ENCODE measurements at places on chromosomes 2 and 18. TPM values are rescaled to one million over a fixed set of nuclear protein-coding genes. Genes with fewer than 3 reads are reported as not detected.

Gene SUMO1
- total RNA-seq = 106 TPM

Gene UPP2
- total RNA-seq = not detected

Gene RAD51AP2
- total RNA-seq = not detected

Gene MPHOSPH10
- total RNA-seq = 10.6 TPM

Gene TFPI
- 1,528 TPM for total RNA-seq

Gene SERPINE2
- total RNA-seq = 1.8 TPM

Gene TRIM43
- not detected for total RNA-seq

Gene KCMF1
- 60.2 TPM for total RNA-seq

Gene GORASP2
- total RNA-seq = 28.3 TPM

Gene SOS1
- total RNA-seq = 7.3 TPM

Gene LRRC30
- not detected for total RNA-seq

Gene LCT
- total RNA-seq = not detected

Gene MAP3K19
- not detected for total RNA-seq

Gene DCAF17
- total RNA-seq = 12.5 TPM

Gene PRSS56
- total RNA-seq = not detected

Gene GULP1
- 2.6 TPM for total RNA-seq

Gene PTMA
- 977 TPM for total RNA-seq

- no peak for DNase-seq
Measured at GRCh38 chr2:44680983-44681531, 260.4 kb upstream of the SIX3 start.

DNA sequence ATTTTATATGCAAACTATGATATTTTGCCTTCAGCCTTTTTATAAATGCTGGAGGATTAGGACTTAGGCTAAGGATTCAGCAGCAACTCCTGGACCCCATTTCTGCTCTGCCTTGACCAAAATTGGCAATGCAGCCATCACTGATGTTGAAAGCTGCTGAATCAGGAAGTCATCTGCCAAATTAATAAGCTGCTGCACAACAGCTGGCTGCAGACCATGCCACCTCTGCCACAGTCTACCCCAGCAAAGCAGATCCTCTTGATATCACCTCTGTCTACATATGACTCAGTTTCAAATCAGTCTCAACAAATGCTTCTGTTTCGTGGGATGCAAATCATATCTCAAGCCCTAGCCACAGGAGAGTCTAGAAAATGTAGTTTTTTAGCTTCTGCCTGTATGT, 7.1 kb upstream of the SOS1 start:
- no peak for DNase-seq

DNA sequence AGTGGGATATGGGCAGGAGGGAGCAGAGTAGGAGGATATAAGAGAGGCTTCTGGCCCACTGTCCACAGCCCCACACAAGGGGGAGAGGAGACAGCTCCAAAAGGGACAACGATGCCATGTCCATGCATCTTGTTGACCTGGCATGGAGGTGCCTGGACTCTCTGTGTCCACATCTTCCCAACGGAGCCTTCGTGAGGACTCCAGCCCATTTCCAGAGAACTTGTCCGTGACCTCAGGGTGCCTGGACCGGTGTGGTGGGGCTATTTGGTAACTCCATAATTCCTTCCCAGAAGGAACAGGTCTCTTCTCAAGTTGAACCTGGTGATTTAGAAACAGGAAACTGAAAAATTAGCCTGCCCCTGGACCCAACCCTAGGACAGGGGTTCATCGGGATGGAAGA, 133.9 kb downstream of the CYP26B1 start:
- DNase-seq = no peak

DNA sequence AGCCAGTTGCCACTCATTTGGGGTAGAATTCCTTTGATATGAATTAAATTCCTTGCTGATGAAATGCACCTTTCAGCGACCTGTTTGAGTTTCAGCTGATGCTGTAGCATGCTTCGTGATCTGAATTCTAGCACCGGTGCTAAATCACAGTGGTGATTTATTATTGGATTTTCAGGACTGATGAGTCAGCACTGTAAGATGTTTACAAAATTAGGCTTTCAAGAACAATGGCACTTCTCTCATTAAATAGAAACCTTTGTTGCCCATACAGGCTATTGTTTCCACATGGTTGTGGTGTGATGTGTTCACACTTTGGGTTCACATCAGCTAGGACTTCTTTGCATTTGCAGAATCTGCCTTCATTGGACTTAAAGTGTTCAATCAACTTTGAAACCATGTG, 687.7 kb downstream of the ARHGAP15 start:
- no peak for DNase-seq

- no peak for DNase-seq
Measured at GRCh38 chr2:190158798-190159434, 96.4 kb upstream of the MSTN start.

DNA sequence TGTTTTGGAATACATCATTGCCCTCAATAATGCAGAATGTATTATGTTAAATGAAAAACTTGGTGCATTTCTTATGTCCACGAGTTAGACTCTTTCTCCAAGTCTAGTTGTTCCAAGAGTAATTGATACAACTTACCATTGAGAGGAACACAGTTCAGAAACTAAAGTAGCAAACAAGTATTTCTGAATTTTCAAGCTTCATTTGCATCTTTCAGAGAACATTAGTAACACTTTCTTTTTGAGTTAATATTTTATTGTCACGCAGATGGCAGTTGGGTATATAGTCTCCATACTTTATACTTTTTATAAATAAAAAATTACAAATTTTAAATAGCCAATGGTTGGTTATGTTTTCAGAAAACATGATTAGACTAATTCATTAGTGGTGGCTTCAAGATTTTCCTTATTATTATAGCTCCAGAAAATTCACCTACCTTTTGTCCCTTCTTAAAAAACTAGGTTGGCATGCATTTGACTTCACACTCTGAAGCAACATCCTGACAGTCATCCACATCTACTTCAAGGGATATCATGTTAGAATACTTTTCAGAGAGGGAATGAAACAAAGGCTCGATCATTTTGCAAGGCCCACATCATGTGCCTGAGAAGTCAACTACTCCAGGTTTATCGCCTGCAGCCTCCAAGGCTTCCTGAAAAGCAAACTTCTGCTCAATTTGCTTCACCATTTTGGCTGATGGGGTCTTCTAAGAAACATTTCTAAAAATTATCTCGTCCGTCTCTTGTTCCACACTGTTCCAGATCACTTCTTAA, 29.9 kb downstream of the LYPD6B start:
- DNase-seq = no peak

- peak; percentile 11 for DNase-seq
Measured at GRCh38 chr2:113910110-113910717, 20.3 kb downstream of the ACTR3 start.

GRCh38 chr2:4134551-4135550, 431.5 kb downstream of the DCDC2C start:
- no peak for DNase-seq

GRCh38 chr18:13370995-13371625, 152.6 kb downstream of the LDLRAD4 start:
- DNase-seq = no peak

DNA sequence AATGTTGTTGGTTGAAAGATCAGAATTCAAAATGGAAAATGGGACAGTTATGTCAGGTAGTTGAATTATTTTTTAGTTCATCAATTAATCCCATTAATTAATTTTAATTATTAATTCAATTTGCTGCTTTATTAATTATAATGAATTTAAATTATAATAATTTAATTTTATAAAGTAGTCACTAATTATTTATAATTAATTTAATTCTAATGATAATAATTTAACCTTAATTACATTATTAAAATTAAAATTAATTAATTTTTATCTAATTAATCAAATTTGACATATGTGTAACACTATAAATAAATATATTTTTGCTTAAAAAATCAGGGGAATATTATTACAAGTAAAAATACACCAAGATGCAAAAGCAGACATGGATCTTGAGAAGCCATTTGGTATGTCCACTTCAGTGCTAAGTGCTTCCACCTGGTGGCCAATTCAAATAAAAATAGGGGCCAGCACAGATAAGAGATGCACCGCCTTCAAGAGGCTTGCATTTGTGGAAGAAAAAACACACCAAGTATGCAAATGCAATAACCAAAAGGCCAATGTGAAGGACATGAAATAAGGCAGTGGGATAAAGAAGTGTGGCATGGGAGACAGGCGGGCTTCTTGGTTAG, 73.2 kb downstream of the MBP start:
- no peak for DNase-seq

DNA sequence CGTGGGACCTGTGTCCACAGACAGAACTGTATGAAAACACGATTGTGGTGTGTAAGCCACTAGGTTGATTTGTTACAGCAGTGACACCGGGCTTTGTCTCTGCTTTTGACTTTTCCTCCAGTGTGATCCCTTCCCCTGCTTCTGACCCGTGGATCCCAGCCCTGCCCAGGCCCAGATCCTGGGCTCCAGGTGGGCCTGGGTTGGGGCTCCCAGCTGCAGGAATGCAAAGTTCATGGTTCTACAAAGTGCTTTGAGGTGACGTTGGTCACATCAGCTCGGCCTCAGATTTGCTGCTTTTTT, 26.8 kb downstream of the HPCAL1 start:
- no peak for DNase-seq

GRCh38 chr18:45976566-45976965, 9.4 kb upstream of the EPG5 start:
- no peak for DNase-seq

DNA sequence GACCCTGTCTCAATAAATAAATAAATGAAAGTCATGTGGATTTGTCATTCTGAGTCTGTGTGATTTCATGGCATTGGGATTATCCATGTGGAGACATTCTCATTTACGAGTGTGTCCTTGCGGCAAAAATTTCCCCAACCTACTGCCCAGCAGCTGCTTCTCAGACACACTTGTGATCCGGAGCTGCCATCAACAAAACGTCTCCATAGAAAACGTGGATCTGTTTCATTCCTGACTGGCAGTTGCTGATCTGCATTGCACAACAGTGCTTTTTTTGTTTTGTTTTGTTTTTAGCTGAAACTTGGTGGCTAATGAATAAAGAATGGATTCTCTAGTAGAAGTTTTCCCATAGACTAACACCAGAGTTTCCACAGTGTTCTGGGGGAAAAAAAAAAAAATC, 74.7 kb downstream of the TGIF1 start:
- DNase-seq = no peak

- no peak for DNase-seq
Measured at GRCh38 chr2:22035361-22035830, 911.6 kb downstream of the TDRD15 start.

DNA sequence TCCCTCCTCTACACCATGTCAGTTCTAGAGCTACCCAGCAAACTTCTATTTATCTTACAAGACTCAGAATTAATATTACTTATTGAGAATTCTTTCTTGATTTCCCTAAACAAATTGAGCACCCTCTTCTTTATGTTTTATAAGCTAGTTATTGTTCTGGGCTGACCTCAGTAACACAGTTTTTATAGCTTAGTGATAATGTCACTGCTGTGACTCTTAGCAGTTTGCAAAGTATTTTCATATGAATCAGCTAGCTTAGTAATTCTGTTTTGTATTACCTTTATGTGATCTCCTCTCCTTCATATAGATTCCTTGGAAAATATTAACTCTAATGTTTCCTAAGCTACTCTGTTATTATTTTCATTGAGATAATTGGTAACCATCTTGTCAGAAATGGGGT, 114.9 kb downstream of the PMS1 start:
- DNase-seq = no peak

DNA sequence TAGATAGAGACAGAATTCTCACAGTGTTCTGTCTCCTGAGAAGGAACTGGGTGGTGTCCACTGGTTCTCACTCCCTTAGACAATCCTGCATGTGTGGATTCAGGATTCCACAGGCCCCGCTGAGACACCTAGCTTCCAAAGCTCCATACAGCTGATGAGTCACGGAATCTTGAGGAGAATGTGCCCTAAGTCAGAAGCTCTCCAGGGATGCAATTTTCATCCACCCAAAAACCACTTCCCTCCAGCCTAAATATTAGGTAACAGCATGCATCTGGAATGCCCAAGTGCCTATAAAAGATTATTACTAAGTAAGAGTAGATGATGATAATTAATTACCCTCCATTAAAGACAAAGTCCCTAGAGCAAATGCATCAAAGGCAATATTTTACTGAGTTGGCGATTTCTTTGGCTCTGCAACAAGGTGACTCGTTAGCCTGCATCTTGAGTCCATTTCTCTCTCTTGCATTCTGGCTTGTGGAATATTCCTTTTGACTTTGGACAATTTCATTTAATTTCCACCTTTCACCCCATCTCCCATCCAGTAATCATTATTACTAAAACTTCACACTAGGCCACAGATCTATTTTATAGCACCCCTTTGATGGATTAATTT, 475.1 kb downstream of the TNS1 start:
- DNase-seq = no peak

- DNase-seq = peak; percentile 93
Measured at GRCh38 chr2:46350029-46350689, 53.0 kb downstream of the EPAS1 start.

DNA sequence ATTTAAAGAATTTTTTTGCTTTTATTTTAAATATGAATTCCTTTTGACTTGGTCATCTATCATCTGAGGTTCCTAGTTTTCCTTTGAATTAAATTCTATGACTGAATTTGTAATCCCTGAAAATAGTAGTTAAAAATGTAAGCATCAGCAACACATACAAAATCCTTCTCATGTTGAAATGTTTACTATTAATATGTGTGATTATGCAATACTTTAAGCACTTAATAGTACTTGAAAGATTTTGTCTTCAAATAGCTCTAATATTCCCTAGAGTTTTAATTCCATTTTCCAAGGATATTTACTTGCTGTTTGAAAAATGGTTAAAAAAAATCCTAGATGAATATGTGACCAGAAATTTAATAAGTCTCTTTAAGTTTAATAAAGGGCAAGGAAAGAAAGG, 26.6 kb upstream of the SPATS2L start:
- no peak for DNase-seq

- DNase-seq = no peak
Measured at GRCh38 chr18:49921318-49921985, 108.1 kb upstream of the ACAA2 start.

GRCh38 chr2:210558708-210559107, 2.3 kb downstream of the CPS1 start:
- no peak for DNase-seq

DNA sequence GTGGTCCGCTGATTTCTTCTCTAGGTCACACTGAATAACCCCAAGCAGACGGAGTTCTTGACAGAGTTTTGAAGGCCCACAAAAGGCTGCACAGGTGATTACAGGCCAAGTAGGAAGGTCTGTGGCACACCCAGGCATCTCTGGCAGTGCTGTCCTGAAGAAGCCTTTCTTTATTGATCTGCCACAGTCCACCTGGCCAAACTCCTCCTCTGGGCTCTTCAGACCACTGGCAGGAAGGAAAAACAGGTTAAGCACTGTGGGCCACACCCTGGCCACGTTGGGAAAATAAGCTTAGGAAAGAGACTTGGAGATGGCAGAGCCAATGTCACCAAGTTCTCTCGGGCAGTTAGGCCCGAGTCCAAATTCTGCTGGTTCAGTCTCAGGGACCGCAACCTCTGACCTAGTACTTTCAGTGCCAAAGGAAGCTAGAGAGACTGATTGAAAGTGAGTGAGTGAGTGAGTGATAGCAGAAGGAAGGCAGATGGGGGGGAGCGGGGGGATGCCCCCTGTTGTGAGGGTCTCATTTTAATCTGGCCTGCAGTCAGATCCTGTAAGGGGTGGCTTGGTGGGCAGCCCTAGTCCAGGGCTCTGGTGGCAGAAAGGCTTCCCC, 102.9 kb downstream of the TGFA start:
- no peak for DNase-seq

GRCh38 chr2:65227020-65227455, 593 bp upstream of the ACTR2 start:
- peak; percentile 26 for DNase-seq

All from dermis microvascular lymphatic vessel endothelial cell (primary cell).